ENCODE measurements at places on chromosomes 4 and X.
A peak's percentile ranks its signal among the peaks of the same experiment; 100 is the strongest.

GRCh38 chr4:86972997-86973396 is 38.2 kb downstream of the AFF1 start:
- no peak for DNase-seq

DNA sequence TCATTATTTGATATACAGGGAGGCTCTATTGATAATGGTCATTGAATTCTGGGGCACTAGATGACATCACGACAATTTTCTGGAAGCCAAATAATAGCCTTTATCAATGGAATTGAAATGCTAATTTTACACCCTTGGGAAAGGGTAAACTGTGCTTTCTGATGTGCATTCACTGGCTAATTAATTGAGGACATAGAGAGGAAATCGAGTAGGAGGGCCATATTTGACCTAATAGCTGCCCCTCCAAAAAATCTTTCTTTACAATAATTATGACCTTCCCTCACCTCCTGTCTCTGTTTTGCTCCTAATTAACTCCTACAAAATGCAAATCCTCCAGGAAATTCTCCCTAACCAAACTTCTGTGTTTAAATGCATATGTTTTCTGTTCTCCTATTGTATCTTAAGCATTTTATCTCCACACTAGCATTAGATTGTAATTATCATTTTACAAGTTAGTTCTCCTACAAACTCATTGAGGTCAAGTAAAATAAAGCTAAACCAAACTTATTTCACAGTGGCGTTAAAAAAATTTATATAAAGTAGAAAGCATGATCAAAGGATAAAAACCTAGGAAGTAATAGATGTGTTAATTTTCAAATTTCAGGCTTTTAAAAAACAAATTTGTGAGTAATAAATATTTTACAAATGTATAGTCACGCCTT is 1414.0 kb upstream of the AGA start:
- DNase-seq = no peak

DNA sequence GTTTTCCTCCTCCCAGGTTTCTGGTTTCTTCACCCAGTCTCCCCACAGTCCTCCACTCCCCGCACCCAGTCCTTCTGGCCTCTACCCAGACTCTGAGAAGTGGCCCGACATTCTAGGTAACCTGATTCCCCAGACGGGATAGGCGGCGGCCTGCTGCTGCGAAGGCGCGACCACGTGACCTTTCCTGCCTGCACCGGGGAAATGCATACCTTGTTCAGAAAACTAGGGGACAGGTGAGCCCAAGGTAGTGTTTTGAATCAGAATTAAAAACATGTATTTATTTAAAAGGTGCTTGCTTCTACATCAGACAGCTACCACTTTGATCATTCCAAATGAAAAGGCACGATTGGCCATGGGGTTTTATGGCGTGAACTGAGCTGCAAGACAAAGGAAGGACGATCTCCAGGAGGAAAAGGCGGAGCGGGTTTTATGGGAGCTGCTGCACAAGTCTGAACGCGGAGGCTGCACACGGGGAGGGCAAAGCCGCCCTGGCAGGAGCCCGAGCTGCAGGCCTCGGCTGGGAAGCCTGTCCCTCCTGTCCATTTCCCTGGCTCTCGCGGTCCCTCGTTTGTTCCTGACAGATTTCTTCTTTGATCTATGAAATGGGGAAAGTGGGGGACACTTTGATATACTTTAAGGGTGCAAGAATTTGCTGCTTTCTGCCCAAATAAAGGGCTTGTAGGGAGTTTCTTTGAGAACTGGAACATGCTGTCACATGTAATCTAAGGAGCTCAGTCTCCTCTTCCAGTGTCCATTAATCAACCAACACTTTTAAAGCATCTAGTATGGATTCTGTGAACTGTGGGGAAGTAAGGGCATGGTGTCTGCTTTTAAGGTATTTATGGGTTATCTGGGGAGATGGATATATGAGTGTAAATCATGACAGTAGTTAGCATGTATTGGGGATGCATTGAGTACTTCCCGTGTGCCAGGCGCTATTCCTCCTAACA is 150.9 kb downstream of the SPRY1 start:
- DNase-seq = no peak

DNA sequence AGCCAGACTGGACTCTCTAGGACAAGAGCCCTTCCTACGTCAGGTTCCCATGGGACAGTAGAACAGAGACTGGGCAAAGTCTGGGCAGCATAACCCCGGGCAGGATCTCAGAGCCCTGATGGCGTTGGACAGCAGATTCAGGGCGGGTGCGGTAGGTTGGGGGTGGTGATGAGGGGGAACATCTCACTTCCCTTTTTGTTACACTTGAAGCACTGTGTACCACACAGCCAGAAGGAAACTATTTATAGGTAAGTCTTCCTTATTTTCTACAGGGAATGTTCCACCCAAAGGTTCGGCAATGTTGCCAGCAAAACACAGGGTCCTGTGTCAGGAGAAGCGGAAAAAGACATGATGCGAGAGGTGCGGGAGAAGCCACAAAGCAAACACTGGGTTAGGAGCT is 54.3 kb downstream of the TSC22D3 start:
- DNase-seq = no peak

GRCh38 chr4:148481636-148482035 is 39.4 kb upstream of the NR3C2 start:
- no peak for DNase-seq

- no peak for DNase-seq
These were observed 129.0 kb downstream of the BTC start for GRCh38 chr4:74665346-74665745.

GRCh38 chr4:4395371-4395770 is 8.5 kb downstream of the NSG1 start:
- no peak for DNase-seq

- no peak for DNase-seq
These were observed 67.2 kb downstream of the GPAT3 start for GRCh38 chr4:83603129-83603528.

DNA sequence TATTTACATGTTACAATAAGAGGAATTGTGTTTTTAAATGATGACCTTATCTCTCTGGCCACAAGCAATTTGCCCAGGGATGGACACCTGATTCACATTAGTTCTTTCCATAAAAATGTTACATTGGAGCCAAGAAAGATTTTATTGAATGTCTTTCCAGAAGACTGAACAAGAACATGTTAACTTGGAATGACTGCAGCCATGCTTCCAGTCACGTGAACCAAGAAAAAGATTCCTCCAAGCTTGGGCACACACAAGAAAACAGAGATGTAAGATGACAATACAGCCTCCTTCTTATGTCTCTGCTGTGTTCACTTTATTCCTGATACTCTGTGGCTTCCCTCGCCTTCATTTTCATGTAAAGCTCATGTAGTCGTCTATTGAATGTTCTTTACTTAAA is 737.6 kb downstream of the TRIML1 start:
- DNase-seq = no peak

GRCh38 chr4:4379540-4380087 is 7.3 kb upstream of the NSG1 start:
- DNase-seq = no peak

DNA sequence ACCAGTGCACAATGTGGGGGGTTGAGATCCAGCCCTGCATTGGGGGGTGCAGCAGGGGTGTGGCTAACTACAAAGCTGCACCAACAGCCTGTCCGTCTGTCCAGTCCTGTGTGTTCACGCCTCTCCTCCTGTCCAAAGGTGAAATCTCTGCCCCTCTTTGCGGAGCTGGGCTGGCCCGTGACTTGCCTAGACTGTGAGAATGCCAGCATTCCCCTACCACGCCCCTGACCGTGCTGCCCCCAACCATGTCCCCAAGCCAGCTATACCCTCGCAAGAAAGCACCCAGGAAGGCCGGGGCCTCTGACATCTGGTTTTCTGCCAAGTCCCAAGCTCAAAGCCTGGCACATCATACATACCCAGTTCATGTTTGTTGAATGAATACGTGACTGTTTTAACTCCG is 19.2 kb downstream of the ZFYVE28 start:
- DNase-seq = no peak

- DNase-seq = no peak
These were observed 16.6 kb upstream of the KDM5C start for GRCh38 chrX:53241558-53241957.

- DNase-seq = peak; percentile 96
These were observed 108.3 kb downstream of the CDS1 start for GRCh38 chr4:84691170-84691691.

- peak; percentile 6 for DNase-seq
These were observed 33.6 kb upstream of the ARX start for GRCh38 chrX:25049357-25049756.

DNA sequence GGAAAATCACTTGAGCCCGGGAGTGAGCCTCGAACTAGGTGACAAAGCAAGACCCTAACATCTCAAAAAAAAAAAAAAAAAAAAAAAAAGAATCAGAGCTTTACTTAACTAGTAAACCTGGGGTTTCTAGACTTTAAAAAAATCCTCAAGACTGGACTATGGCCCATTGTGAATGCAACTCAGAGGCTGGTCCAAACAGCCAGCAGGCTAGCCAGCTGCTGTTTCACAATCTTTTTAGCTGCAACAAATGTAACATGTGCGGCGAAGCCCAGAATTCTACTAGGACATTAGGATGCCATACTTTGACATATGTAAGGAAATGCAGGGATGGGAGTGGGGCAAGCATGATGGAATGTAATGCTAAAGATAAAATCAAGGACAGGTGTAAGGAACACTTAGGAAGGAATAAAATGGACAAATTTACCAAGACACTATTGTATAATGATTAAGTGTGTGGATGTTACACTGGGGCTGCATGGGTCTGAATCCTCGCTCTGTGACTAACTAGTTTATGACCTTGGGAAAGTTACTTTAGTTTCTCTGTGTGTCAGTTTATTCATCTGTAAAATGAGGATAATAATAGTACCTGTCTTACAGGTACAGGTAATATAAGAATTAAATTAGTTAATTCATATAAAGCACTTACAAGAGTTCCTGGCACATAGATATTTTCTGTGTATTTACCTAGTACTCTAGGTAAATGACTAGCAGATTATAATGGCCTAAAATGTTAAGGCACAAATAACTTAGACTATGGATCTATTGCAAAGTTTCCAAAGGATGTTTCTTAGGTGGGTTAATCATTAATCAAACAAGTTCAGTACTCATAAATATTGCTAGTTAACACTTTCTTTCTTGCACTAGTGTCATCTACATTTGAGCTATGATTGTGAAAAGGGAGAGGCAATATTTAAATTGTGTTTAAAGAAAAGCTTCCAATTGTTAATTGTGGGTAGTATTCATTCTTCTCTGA is 49.5 kb downstream of the HELQ start:
- no peak for DNase-seq

DNA sequence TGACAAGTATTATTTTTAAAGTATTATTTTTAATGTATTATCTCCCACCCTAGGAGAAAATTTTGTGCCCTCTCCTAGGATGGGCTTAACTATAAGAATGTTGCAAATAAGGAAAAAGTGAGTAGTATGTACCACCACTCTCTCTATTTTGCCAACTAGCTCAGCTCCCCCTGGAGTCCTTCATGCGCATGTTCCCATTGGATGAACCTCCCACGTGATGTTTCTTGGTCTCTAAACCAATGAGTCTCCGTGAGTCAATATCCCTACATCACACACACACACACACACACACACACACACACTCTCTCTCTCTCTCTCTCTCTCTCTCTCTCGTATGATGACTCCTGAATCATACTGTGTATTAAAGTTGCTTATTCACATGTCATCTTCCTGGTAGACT is 129.7 kb upstream of the ZFP42 start:
- no peak for DNase-seq

GRCh38 chr4:56699537-56700105 is 18.5 kb upstream of the HOPX start:
- no peak for DNase-seq

GRCh38 chr4:142351958-142352357 is 494.1 kb downstream of the INPP4B start:
- no peak for DNase-seq

GRCh38 chr4:166301266-166301665 is 428.2 kb downstream of the TLL1 start:
- DNase-seq = peak; percentile 78

DNA sequence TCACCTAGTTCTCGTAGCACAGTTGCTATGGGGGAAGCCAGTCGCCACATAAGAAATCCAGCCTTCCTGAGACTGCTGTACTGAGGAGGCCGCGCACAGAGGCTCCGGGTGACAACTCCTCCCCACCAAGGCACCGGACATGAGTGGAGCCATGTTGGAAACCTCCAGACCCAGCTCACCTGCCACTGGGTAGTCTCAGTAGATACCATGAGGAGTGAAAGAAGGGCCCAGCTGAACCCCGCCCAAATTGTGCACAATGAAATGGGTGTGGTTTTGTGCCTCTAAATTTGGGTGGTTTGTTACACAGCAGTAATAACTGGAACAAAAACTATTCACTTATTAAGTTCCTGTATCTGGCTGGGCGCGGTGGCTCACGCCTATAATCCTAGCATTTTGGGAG is 198.7 kb downstream of the BCOR start:
- no peak for DNase-seq

- no peak for DNase-seq
These were observed 69.3 kb downstream of the GPC4 start for GRCh38 chrX:133346026-133346425.

DNA sequence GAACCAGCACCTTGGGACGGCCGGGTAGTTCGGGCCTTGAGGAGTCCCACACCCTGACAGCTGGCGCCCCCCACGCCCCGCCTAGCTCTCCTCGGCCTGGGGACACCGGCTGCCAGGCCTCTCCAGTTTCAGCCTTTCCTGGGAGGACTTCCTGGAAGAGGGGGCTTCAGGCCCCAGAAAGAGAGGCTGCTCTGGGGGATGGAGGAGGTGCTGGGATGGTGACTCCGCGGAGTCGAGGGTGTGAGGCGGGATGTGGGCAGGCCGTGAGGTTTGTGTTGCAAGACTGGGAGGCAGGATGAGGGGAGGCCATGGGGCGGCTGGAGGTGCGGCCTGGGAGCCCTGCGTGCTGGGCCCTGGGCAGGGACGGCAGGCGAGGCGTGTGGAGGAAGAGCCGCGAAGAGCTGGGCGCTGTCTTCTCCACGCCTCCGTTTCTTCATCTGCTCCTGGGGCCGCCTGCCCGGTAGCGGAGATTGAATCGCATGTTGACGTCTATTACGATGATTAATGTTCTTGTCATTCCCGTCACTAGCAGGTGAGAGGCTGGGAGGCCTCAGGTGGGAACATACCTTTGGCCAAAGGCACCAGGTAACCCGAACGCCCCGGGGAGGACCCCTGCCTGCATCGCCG is 918 bp upstream of the FGFRL1 start:
- peak; percentile 78 for DNase-seq

DNA sequence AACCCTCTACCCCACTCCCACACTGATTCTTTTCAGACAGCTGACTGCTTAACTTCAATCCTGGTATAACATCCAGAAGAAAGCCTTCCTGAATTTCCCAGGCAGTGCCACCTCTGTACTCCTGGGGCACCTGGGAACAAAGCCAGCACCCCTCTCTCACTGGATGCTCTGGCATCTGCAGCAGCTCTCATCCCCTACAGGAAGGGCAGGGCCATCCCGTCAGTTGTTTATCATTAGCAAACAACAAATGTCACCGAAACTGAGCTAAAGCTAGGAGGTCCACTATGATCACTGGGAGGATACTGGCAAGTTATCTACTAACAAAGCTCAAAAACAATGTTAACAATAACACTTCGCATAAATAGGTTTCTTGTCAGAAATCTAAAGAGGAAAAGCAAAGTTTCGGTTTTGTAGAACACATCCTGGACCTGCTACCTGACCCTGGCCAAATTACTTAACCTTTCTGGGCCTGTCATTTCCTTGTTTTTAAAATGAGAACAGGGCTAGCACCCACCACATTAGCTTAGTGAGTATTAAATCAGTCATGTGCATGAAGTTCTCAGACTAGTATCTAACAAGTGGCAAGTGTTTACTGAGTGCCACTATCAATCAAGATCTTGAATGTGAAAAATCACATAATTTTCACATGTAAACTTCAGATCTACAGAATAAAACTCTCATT is 86.6 kb downstream of the NR3C2 start:
- DNase-seq = no peak

Measured in fibroblast of skin of right biceps (primary cell).